Activated CD4-positive, CD25-positive, alpha-beta regulatory T cell treated with anti-CD3 and anti-CD28 coated beads, Interleukin-2, amount 50 U/mL, for 24 hours (primary cell): ENCODE measurements at places on chromosomes 7 and 10.

- no peak for ATAC-seq
Observed at GRCh38 chr7:14666304-14666703, 236.2 kb downstream of the DGKB start.

GRCh38 chr7:132133501-132133900 is 442.8 kb downstream of the PLXNA4 start:
- no peak for ATAC-seq

- ATAC-seq, result no peak
Observed at GRCh38 chr10:68647672-68648341, 73.2 kb upstream of the CCAR1 start.

GRCh38 chr7:71972534-71972933 is 439.6 kb downstream of the CALN1 start:
- ATAC-seq, result no peak

GRCh38 chr10:18713077-18713476 is 53.8 kb downstream of the ARL5B start:
- no peak for ATAC-seq

GRCh38 chr7:41834805-41835694 is 132.2 kb upstream of the INHBA start:
- ATAC-seq, result no peak

- peak; percentile 68 for ATAC-seq
Observed at GRCh38 chr10:3873728-3874461, 88.9 kb upstream of the KLF6 start.

DNA sequence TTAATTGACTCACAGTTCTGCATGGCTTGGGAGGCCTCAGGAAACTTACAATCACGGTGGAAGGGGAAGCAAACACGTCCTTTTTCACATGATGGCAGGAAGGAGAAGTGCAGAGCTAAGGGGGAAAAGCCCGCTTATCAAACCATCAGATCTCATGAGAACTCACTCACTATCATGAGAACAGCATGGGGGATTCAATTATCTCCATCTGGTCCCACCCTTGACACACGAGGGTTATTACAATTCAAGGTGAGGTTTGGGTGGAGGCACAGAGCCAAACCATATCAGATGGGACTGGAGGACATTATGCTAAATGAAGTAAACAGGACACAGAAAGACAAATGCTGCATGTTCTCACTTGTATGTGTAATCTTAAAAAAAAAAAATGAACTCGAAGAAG is 141.4 kb upstream of the HABP2 start:
- ATAC-seq, result no peak

DNA sequence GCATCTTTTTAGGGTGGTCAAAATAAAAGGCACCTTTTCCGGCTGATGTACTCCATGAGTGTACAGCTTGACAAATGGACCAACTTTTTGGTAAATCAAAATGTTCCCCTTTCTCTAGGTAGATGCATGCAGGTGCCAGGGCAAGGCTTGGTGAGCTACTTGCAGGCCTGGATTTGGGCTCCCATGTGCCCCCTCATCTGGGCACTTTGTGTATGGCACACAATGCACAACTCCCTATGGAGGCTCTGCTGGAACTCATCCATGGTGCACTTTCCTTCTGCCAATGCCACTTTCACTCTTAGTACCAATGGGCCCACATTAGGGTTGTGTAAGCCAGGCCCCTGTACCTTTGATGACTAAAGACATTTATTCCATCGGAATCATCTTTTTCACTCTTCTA is 300.8 kb downstream of the SDHAF3 start:
- no peak for ATAC-seq

DNA sequence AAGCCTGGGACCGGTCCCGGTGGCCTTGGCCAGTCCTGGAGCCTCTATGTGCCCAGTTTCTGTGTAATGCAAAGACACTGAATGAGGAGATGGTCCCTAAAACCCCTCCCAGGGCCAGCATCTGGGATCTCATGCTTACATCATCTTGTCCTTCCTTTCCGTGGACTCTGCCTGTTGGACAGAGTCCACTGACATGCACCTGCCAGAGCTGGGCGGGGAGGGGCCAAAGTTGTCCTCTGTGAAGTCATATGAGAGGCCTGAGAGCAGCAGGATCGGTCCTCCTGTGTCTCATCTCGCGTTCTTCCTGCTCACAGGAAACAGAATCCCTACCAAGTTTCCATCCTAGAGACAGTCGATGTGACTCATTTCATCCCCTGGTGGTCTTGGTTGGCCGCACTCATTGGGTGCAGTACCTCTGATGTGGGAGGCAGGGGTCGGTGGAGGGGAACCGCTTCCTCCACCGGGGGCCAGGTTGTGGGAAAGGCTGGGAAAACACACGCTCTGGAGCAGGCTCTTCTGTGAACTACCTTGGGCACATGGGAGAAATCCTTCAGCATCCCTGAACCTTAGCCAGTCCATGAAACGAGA is 389.6 kb upstream of the PODXL start:
- ATAC-seq, result no peak

- no peak for ATAC-seq
Observed at GRCh38 chr10:89047397-89047796, 56.8 kb downstream of the FAS start.

- ATAC-seq, result no peak
Observed at GRCh38 chr10:122257041-122257440, 14.1 kb upstream of the BTBD16 start.

DNA sequence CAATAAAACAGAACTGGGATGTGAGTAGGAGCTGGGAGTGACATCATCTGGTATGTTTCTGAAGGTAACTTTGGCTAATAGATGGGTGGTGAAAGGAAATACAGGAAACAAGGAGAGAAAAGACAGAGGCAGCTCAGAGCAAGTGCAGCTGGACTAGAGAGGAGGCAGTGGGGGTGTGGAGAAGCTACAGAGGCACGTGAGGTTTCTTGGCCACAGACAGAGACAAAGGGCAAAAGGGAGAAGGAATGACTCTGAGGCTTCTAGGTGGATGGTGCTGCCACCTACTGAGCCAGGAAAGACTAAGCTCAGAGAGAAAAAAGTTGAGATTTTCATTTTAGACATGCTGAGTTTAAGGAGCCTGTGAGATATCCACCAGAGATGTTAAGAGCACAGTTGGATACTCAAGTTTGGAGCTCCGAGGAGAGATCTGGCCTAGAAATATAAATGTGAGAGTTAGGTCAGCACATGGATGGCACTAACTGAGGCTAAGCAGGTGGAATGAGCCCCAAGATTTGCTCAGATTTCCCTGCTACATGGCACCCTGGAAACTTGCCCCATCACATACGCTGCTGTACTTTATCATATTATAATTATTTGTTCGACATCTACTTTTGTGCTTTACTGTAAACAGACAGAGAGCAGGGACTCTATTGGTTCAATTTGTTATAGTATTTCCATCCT is 293.0 kb upstream of the IMMP2L start:
- ATAC-seq, result no peak

DNA sequence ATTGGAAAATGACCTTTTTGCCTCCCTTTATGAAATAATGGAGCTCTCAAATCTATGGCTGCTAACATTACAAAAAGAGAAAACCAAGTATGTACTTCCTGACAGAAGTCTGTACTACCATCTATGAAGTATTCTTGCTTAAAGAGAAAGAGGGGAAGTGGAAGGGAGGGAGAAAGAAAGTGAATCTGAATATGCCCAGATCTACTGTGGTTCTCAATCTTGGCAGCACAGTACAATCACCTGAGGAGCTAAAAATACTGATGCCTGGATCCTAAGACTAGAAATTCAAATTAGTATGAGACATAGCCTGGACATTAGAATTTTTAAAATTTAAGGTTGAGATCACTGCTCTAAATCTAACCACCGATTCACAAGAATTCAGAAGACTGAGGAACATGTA is 85.2 kb downstream of the IGF2BP3 start:
- ATAC-seq, result no peak

DNA sequence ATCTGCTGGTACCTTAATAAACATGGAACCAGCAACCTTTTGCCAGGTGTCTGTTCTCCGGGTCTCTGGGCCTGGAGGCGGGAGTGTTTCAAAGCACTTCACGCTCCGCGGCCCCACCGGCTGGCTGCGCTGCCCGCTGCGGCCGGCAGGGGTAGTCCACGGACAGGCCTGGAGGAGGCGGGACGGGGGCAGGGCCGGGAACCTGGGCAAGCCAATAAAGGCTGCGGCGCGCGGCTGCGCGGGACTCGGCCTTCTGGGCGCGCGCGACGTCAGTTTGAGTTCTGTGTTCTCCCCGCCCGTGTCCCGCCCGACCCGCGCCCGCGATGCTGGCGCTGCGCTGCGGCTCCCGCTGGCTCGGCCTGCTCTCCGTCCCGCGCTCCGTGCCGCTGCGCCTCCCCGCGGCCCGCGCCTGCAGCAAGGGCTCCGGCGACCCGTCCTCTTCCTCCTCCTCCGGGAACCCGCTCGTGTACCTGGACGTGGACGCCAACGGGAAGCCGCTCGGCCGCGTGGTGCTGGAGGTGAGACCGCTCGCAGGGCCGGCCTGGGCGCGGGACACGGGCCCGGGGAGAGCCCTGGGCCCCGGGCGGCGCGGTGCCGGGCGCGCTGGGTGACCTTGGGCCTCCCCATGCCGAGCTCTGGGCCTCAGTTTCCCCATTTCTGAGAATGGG is at the start of gene PPIF:
Gene PPIF (plus strand): TSS at position 244 of the 668 bp plus-strand sequence. CDS start 80 bp downstream, at position 324.
- peak; percentile 91 for ATAC-seq

DNA sequence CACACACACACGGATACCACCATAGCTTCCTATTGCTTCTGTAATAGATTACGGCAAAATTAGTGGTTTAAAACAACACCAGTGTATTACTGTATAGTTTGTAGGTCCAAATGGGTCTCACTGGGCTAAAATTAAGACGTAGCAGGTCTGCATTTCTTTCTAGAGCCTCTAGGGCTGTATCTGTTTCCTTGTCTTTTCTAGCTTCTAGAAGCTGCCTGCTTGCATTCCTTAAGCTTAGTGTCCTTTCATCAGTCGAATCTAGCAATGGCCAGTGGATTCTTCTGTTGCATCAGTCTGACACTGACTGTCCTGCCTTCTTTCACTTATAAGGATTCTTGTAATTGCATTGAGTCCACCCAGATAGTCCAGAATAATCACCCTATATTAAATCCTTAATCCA is 882.3 kb downstream of the PCDH15 start:
- no peak for ATAC-seq

DNA sequence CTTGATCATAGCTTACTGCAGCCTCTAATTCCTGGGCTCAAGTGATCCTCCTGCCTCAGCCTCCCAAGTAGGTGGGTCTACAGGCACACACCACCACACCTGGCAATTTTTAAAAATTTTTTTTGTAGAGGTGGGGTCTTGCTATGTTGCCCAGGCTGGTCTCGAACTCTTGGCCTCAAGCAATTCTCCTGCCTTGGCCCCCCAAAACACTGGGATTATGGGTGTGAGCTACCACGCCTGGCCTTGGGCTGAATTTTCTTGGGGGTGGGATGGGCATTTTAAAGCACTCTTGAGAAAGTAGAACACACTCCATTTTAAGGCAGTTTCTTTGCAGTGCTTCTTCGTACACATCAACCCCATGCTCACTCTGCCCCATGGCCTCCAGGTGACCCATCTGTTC is 28.7 kb downstream of the TBXAS1 start:
- no peak for ATAC-seq

DNA sequence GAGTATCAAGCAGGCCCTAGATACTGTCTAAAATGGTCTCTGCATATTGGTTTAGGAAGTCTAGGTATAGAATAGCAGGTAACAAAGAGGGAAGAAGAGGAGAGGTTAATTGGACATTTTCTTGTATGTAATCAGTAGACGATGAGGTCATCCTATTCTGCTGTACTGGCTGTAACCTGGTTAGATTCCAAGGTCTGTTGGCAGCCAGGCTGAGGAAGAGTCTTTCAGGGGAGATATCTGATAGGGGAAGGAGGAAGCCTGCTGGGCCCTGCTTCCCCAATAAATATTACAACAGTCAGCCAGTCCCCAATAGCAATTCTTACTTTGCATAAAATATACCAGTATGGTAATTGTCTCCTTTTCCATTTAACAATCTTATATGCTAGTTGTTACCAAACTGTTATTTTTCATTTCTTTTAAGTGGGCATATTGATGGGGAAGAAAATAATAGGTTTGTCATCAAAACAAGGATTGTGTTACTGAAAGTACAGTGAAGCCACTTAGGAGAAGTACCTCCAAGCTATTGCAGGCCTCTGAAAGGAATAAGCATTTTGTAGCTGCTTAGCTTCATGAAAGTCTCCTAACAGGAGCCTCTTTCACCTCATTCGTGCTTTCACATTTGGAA is 186.4 kb downstream of the LRRC4 start:
- no peak for ATAC-seq

DNA sequence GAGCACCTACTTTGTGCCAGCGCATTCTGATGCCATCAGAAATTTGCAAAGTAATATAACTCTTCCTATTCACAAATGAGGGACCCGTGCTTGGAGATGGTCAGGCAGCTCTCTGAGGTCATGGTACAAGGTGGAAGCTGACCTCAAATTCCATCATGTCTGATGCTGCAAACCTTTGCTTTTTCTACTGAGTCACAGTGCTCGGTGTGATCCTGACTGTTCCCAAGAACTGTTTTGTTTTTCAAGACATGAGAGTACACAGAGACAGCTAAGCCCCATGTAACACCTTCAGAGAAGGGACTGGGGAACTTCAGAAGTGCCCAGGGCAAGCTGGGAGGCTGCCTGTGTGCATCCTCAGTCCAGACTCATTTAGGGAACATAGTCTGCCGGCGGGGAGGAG is 111.3 kb downstream of the FRMD4A start:
- no peak for ATAC-seq

GRCh38 chr10:58807629-58808022 is 295.0 kb downstream of the BICC1 start:
- ATAC-seq, result no peak

DNA sequence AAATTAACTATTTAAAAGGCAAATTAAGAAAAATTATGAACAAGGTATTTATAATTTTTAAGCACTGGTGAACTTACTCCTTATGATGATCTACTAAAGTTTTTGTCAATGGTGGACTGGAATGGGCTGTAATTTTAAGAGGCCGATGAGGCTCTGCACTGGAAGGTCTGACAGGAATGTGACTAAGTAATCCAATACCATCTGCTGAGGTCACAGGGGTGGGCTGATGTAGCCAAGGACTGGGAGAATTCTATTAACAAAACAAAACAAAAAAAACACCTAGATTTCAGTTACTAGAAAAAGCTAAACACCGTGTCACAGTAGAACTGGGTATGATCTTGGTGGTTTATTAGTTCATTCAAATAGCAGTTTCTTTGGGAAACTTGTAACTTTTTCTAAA is 75.9 kb downstream of the NRBF2 start:
- no peak for ATAC-seq

GRCh38 chr10:127952918-127953317 is 46.0 kb downstream of the PTPRE start:
- no peak for ATAC-seq

- ATAC-seq, result no peak
Observed at GRCh38 chr10:133289761-133290160, 13.1 kb upstream of the ADAM8 start.

DNA sequence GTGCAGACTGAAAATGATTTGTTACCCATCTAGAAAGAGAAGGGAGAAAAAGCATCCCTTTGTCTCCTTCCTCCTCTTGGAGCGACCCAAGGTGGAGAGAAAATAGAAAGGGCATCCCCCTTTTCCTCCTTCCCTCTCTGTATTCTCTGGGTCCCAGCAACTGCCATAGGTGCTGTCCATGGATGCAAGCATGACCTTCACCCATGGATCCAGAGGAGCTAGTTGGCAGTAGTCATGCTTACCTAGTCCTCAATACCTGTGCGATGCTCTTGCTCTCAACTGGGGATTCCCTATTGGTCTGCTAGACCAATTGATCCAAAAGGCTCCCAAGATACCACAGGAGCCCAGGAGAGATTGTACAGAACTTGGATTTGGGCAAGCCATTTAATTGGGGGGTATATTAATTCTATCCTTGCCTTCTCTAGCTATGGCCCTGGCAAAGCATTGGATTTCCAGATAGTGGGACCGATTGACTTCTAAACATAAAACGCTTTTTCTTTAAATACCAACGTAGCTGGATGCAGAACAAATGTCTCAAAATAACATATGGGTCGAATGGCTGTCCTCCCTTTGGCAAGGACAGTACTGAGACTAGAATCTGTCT is 547.8 kb upstream of the IGFBP3 start:
- no peak for ATAC-seq
